ENCODE measurements at places on chromosomes 11 and 22.

DNA sequence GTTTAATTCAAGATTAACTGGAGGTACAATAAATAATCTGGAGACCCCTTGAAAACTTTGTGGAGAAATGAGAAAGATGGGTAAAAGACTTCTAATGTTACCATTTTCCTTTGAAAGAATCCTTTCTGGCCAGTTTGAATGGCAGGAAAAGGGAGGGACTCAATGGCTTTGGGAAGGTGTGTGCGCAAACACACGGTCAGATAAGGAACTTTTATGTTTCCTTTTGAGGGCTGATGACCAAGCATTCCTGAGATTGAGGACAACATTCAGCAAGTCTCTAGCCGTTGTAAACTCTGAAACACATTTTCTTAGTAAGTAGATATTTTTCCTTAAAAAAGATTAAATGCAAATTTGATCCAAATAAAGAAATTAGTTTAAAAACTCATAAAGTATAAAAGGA, 909.7 kb upstream of the TENM4 start:
- no peak for DNase-seq

DNA sequence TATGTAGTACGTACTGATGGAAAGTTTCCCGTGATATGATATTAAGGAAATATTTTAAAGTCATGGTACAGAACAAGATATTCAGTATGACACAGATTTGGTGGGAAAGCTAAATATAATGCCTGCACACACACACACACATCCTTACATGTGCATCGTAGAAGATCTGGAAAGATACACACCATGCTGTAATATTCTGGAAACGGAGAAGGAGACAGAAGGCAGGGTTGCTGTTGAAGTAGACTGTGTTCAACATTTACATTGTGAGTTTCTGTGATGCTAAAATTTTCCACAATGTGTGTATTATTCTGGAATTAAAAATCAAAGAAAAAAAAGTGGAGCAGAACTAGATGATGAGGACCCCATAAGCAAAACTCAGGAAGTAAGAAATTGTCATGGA, 118.0 kb downstream of the RRAS2 start:
- DNase-seq = no peak

- no peak for DNase-seq
These were observed 54.4 kb downstream of the GRAMD1B start for GRCh38 chr11:123484448-123484847.

DNA sequence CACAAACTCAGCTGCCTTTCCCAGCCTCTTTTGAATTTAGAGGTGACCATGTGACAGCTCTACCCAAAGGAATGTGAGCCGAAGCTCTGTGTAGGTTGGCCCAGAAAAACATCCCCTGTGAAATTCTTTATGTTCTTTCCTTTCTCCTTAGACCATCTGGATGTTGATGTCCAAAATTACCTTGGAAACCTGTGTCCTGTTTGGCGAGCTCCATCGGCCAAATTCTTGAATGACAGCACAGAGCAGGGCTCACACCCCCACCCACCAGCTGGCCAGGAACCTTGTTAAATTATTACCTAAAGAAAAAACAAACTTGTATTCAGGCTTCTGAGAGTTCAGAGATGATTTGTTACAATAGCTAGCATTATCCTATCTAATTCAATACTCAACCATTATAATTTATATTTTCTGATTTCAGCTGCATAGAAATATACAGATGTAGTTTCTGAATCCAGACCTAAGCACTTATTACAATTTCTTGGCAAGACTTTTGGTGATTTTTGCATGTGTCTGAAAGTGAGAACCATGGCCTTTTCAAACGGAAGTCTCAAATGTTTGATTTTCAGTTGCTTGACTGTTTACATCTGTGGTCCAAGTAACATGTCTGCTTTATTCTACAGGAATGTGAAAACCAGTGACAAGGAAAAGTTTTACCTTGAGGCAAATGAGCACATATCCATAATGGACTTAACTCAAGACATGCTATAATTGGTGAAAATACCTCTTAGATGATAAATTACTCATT, 554.2 kb downstream of the NTM start:
- no peak for DNase-seq

DNA sequence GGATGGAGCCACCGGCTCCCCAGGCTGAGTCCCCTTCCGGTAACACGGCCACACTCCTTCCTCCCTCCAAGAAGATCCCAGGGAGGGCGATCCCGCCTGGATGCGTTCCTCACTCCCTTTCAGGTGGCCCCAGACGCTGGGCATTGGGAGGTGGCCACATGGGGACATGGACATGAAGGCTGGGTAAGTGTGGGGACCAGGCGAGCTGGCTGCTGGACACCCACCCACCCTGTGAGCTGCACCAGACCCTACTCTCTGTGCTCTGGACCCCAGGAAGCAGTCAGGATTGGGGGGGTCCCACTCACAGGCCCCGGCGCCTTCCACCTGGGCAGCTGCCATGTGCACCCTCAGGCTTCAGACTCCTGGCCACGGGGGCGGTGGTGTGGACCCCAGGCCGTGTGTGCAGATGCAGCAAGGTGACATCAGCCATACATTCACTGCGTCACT, 932.8 kb downstream of the BRD1 start:
- no peak for DNase-seq

DNA sequence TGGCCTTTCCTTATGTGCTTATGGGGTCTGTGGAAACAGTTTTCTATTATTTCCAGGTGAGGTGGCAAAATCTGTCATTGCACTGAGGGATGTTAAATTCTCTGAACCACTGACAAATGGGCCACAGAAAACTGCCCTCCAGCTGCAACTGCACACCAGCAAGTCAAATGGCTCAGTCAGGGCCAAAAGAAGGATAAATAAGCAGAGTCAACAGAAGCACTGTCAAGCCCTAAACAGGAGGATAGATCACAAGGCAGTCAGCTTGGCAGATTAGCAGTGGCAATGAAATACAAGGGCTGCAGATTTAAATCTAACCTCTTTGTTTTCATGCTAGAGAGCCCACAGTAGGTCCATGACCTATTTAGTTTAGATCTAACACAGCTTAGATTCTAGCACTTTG, 435.6 kb downstream of the ETS1 start:
- no peak for DNase-seq

DNA sequence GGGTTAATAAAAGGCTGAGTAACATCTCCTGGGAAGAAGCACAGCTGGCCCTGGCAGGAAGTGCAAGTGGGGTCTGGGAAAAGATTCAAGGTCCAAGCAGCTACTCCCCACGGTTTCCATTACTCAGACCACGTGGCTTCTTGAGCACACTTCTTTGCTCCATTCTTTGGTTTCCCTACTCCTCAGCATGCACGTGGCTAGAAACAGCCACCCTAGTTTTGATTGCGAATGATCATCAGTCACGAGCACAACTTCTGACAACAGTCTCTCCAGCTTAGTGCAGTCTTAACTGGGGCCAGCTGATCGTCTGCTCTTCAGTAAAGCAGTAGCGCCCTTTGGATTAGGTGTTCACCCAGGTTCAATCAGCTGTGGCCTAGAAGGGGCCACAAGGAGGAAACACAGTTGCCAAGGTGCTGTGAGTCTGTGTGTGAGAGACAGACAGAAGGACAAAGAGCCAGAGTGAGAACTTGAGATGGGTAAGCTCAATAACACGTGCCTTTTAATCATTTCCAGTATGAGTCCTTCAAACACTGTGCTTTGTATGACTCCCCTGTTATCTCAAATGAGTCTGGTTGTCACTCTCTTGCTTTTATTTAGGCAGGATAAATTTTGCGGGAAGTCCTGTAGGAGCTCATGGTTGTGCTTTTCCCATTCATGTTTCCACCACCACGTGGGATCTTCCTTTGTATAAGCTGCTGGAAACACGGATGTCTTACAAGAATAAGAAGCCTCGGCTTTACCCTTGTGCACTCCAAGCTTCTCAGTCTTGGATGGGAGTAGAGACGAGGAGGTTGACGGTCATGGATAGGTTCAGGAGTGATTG, 901 bp upstream of the PARVA start:
- DNase-seq = no peak

GRCh38 chr11:35305670-35306382, 113.5 kb downstream of the SLC1A2 start:
- DNase-seq = no peak

GRCh38 chr11:116837231-116838091, at the start of gene APOA1:
Gene APOA1 (minus strand): TSS chr11:116837622. CDS start chr11:116837387, 235 bp downstream.
- DNase-seq = no peak

GRCh38 chr11:83034673-83035014, 37.1 kb downstream of the RAB30 start:
- DNase-seq = no peak

DNA sequence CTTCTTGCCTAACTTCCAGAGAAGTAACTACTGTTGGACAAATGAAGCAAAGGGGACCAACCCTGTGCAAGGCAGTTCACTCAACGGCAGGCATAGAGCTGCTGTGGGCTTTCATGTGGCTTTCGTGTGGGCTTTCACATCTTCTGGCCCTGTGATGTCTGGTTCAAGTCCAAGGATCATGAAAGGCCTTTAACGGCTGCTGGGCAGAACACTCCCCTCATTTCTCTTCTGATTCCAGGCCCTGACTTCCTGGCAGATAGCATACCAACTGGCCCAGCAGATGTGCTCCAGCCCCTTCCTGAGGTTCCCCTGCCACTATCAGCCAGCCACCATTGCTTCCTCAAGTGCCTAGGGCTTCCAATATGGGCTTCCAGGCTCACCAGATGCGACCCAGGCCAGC, 28.7 kb upstream of the CTR9 start:
- no peak for DNase-seq

- no peak for DNase-seq
These were observed 18.6 kb upstream of the APLP2 start for GRCh38 chr11:130051082-130051481.

- DNase-seq = no peak
These were observed 25.4 kb upstream of the SEZ6L start for GRCh38 chr22:26143806-26144325.

GRCh38 chr22:30004101-30004500, 76.2 kb upstream of the HORMAD2 start:
- no peak for DNase-seq

DNA sequence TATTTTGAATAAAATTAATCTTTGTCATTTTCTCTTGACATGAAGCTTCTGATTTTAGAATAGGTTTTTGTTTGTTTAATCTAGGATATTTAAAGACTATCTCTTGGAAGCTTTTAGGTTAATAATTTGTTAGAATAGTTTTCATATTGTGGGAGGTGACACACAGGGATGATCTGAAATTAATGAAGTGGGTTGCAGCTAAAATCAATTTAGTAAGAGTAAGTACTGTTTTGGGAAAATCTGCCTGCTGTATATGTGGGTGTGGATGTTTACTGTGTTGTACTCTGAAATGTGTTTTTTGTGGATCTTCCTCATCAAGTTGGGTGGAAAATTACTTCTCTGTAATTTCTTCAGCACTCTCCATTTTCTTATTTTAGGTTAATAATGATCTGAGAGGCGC, 67.3 kb downstream of the BID start:
- no peak for DNase-seq

GRCh38 chr11:47997063-47998053, 17.0 kb downstream of the PTPRJ start:
- no peak for DNase-seq

DNA sequence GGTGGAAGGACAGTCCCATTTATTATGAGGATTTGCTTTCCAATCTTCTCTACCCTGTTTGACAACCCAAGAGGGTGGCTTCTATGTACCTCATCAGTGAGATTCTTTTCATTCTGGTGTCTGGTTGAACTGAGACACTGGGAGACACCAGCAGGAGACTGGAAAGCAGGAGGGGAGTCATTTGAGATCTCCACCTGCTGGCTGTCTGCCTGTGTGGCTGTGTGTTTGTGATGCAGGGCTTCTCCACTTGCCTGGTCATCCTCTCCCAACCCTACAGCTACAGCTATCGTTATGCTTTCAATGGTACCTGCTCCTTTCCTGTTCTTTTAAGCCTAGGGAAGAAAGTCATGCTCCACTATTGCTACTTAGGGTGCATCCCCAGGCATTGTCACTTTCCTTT, 48.6 kb downstream of the MRGPRX1 start:
- DNase-seq = no peak

- DNase-seq = no peak
These were observed 63.4 kb downstream of the GRAMD1B start for GRCh38 chr11:123493349-123494063.

- no peak for DNase-seq
These were observed 6.5 kb upstream of the OOSP1 start for GRCh38 chr11:59931688-59932087.

DNA sequence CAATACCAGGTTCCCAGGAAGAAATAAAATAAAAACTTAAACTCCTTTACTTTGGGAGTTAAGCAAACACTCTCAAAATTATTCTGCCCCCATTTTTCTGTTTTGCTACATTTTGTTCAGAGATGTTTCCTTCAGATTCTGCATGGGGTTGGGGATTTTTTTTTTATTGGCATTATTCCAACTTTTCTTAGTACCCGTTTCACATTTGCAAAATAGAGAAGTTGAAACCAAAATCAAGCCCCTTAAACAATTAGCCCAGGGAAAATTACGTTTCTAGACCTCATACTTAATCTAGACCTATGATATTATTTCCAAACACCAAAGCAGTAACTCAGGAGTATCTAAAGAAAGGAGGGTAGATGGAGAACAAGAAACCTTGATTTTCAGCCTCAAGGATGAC, 20.6 kb upstream of the MS4A7 start:
- DNase-seq = no peak

DNA sequence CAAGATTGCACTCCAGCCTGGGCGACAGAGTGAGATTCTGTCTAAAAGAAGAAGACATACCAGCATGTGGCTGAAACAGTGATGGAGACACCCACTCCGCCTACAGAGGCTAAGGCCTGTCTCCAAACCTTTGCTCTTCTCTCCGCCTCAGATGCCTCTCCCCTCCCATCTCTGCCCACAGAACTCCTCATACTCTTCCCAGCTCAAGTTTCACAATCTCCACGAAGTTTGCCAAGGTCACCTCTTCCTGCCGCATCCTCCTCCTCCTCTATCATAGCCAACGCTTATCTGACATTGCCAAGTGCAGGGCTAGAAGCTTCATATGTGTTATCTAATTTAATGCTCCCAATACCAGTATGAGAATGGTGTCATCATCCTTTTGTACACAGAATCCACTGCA, 25.9 kb upstream of the FBLN1 start:
- DNase-seq = no peak

DNA sequence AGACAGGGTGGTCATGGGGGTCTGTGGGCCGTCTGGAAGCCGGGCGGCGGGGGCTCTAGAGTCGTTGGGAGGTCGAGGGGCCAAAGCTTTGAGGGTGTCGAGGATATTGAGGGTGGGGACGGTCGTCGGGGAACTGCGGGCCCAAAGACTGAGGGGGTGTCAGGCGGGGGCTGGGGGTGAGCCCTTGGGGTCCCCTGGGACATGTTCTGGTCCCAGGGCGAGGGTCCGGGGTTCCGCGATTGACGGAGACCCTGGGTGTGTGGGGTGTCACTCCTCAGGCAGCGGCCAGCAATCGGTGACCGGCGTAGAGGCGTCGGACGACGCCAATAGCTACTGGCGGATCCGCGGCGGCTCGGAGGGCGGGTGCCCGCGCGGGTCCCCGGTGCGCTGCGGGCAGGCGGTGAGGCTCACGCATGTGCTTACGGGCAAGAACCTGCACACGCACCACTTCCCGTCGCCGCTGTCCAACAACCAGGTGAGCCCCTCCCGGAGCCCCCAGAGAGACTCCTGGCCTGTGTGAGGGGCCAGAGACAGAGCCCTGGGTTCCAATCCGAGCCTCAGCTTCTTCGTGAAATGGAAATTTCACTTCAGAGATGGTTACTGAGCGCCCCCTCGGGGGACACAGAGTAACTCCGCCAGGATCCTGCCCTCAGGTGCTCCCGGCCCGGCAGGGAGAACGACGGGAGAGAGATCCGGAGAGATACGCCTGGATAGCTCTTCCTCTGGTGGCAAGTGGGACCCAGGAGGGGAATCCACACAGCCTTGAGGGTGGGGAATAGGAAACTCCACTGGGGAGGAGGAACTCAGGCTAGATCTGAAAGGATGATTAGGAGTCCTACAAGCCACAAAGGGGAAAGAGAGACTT, 714 bp downstream of the SDF2L1 start:
- DNase-seq = no peak

Measured in NCI-H1417 treated with DMSO at 0.1 percent for 48 hours (cell line).